ENCODE measurements at places on chromosomes 5 and 9.

DNA sequence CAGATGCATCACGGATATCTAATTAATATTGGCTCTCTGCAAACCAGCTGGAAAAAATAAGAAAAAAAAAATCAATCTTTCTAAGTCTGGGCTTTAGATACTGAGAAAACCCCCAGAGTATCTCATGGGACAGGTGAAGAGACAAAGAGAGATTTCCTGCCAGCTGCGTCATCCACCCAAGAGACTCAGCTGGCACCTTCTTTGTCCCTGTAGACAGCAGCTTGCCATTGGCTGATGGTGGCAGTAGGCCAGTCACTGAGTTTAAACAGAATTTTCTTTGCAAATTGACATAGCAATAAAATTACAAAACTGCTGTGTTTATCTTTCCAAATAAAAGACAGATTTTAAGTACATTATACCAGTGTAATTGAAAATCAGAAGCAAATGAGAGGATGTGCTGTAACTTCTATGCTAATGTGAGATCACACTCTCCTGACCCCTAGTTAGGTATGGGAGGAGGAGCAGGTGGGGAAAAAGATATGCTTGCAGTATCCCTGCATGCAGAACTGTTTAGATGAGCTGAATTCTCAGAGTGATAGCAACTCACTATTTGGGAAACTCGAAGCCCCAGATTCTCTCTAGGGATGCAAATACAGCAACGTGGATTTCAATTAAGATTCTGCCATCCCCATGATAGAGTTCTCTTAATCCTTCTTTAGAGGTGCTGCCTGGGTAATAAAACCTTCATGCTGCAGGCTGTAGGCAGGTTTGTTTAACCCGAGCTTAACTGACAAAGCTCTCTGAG lies 72.2 kb downstream of the NMUR2 start:
- no peak for DNase-seq

DNA sequence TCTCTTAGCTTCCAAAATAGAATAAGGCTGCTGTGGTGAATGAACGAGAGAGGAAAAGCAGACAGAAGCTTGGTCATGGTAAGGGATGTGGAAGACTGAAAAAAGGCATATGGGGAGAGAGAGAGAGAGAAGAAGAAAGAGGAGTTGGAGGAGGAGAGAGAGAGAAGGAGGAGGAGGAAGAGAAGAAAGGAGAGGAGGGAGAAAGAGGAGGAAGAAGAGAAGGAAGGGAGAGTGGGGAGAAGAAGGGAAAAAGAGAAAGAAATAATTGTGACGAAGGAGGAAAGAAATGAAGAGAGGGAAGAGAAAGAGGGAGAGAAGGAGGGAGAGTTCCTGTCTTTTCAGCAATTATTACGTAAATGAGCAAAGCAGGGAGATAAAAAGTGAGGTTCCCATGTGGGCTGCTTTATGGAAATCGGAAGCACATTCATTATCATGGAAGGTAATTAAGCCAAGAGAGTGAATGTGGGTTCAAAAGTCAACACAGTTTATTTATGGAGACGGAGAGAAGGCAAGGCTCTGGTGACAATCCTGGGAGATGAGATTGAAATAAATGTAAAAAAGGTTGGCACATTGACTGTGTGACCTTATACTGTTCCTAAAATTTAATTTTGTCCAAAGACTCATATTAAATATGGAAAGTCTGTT lies 611.2 kb downstream of the KIF4B start:
- no peak for DNase-seq

GRCh38 chr5:30413540-30413939 lies 779.9 kb upstream of the CDH6 start:
- DNase-seq = no peak

- DNase-seq = no peak
Observed at GRCh38 chr9:136074706-136075105, 20.4 kb downstream of the NACC2 start.

DNA sequence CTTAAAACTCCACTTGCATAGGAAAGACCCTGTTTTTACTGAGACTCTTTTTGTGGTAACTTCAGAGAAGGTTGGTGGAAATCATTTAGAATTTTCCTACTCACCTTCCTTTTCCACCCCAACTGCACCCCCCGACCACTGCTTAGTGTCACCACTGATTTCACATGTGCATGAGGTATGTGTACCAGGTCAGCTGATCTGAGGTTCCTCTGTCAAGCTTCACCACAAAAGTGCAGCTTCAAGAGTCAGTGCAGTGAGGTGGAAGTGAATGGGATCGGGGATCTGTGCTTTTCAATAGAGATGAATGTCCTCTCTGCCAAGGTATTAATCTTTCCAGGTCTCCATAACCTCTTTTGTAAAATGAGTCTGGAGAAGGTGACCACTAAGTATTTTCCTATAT lies 260.5 kb upstream of the WWC1 start:
- DNase-seq = no peak

GRCh38 chr5:107809201-107810034 lies 138.7 kb upstream of the EFNA5 start:
- peak; percentile 24 for DNase-seq

DNA sequence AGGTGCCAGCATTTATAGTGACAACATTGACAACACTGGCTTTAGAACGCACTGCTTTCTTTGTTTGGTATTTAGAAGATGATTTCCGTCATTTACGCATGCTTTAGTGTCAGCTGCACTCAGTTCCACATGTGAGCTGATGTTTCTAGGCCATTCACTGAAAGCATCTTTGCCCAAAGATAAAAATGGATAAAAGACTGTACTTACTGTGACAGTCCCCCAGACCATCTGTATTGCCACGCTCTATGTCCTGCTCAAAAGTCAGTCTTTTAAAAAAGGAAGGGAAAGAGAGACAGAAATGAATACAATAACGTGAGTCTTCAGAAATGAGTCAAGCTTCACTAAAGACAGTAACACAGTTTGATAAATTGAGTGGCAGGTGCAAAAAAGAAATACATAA lies 99.3 kb downstream of the SEMA6A start:
- DNase-seq = no peak

DNA sequence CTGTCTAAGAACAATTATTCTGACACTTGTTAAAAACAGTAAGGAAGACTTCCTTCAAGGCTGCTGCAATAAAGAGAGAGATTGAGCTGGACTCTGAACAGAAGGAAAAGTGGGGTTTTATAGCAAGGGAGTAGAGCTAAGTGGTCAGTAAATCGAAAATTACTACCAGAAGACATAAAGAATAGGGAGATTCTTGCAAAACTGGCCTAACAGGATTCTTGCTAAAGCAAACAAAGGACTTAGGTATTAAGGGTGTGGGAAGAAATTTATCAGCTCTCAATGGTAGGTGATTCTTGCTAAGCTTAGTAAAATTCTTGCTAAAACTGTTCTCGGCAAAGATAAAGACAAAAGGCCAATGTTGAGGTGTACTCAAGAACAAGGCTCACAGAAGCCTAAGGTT lies 300.5 kb downstream of the SLCO4C1 start:
- no peak for DNase-seq

DNA sequence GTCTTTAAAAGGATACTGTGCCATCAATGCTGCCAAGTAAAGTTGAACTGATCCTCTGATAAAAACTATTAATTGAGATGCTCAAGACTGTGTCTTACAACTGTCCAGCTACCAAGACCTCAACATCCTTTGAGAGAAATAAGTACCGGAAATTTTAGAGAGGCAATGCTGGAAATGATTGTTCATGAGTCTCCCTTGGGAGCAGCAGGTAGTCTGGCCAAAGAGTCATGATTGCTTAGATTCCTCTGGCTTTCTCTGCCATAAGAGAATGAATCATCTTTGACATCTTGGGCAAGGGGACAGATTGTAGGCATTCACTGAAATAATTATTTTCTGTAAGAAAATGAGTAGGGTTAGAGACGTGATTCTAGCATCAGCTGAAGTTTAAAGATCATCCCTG lies 466.6 kb upstream of the DAB2 start:
- DNase-seq = no peak

GRCh38 chr5:97077246-97077645 lies 65.2 kb downstream of the LIX1 start:
- DNase-seq = no peak

DNA sequence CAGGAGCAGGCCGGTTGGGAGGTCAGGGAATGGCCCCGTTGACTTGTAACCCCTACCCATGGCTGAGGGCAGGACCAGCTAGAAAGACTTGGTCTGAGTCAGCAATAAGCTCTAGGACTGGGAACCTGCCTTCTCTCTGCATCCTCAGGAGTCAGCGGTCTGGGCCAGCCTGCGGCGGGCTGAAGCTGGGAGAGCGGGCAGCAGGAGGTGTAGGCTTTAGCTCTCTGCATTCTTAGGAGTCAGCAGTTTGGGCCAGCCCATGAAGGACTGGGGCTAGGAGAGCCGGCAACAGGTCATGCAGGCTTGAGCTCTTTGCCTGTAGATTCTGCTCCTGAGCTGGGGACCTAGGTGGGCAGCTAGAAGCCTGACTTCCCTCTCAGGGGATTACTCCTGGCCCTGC lies 6.4 kb upstream of the SMIM32 start:
- no peak for DNase-seq

GRCh38 chr5:135930029-135930948 lies 24.5 kb downstream of the LECT2 start:
- DNase-seq = no peak

GRCh38 chr5:149745212-149745942 lies 15.3 kb downstream of the PPARGC1B start:
- DNase-seq = no peak

- DNase-seq = no peak
Observed at GRCh38 chr9:109192732-109193361, 25.8 kb upstream of the FRRS1L start.

GRCh38 chr9:32741706-32742105 lies 41.6 kb upstream of the TMEM215 start:
- no peak for DNase-seq

DNA sequence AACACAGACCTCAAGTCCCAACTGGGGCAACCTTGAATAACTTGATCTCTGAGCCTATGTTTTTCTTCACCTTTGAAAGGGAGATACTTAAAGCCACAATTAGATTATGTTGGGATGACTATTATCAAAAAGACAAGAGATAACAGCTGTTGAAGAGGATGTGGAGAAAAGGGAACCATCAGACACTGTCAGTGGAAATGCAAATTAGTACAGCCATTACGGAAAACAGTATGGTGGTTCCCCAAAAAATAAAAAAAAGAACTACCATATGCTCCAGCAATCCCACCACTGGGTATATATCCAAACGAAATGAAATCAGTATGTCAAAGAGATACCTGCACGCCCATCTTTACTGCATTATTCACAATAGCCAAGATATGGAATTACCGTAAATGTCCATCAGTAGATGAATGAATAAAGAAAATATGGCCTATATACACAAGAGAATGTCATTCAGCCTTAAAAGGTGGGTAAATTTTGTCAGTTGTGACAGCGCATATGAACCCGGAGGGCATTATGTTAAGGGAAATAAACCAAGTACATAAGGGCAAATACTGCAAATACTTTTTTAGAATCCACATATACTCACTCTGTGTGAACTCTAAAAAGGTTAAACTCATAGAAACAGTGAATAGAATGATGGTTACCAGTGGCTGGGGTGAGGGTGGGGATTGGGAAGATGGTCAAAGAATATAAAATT lies 12.7 kb downstream of the FAT2 start:
- no peak for DNase-seq

- DNase-seq = peak; percentile 81
Observed at GRCh38 chr5:37776826-37777225, 63.0 kb downstream of the GDNF start.

GRCh38 chr5:112738191-112738560 lies 491 bp downstream of the APC start:
- DNase-seq = peak; percentile 46

GRCh38 chr9:135907006-135907430 lies 328 bp downstream of the CAMSAP1 start:
- DNase-seq = peak; percentile 44

- DNase-seq = no peak
Observed at GRCh38 chr5:6457592-6457991, 8.9 kb downstream of the UBE2QL1 start.

- DNase-seq = peak; percentile 18
Observed at GRCh38 chr9:6498982-6499381, 86.0 kb downstream of the UHRF2 start.

DNA sequence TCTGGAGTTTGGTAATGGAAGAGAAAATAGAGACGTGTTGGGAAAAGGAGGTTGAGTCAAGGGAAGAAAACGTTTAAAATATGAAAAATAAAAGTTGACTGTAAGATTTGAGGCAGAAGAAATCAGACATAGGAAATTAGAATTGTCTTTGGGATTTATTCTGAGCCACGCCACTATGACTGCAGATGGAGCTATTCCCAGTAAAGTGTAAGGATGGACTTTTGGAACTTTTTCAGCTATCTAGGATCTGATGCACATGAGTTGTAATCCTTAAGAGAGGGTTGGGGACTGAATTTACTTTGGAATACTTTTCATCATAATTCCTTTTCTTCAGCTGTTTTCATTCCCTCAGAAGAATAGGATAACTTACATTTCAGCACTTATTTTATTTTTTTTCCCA lies 336.7 kb downstream of the FAM170A start:
- no peak for DNase-seq

DNA sequence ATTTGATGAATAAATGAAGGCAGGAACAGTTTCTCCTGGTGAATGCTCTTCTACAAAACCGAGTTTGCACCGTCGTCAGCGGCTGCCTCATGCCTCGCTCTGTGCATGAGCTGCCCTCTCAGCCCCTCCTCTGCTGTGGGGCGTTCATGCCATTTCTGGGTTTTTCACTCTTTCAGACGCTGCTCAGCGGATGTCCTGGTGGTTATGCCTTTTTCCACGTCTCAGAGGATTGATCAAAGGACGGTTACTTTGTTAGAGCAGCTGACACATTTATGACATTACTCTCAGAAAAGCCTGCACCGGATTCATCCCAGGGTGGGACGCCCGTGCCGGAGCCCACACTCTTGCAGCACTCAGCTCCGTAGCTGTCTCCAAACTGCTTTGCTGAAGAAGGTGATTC lies 195.9 kb upstream of the PPP1R26 start:
- no peak for DNase-seq

DNA sequence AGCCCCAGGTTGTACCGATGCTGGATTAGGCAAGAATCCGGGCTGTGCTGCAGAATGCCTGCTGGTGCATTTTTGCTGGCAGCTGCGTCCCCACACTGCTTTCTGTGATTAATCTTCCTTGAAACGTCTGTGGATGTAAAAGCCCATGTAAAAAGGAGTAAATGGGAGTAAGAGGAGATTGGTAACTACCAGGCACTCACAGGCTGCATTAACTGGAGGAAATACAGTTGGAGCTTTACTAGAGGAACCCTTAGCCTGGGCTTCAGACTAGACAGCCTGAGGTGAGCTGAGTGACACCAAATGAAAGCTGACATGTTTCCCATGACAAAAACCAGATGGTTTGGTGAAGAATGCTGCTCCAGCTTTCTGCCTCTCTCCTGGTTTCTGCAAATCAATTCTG lies 190.4 kb upstream of the GAS1 start:
- no peak for DNase-seq

DNA sequence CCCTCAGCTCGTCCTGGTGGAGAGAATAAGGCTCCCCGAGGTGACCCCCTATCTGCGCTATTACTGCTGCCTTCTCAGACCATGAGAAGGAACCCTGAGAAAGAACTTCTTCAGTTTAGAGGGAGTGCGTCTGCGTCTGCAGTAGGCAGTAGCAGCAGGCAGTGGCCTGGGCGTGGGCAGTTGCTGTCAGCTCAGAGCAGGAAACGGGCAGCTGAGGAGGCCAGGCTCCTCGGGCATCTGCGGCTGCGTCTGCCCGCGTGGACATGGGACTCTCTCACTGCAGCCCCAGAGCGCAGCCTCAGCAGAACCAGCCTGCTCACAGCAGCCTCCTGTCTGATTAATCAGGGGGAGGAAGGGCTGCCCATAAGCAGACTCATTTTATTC lies 49.8 kb upstream of the FCN1 start:
- no peak for DNase-seq

All from mesenchymal stem cell (in vitro differentiated cells and primary cell).